Motor neuron (in vitro differentiated cells): ENCODE measurements at places on chromosomes 1 and 21.

DNA sequence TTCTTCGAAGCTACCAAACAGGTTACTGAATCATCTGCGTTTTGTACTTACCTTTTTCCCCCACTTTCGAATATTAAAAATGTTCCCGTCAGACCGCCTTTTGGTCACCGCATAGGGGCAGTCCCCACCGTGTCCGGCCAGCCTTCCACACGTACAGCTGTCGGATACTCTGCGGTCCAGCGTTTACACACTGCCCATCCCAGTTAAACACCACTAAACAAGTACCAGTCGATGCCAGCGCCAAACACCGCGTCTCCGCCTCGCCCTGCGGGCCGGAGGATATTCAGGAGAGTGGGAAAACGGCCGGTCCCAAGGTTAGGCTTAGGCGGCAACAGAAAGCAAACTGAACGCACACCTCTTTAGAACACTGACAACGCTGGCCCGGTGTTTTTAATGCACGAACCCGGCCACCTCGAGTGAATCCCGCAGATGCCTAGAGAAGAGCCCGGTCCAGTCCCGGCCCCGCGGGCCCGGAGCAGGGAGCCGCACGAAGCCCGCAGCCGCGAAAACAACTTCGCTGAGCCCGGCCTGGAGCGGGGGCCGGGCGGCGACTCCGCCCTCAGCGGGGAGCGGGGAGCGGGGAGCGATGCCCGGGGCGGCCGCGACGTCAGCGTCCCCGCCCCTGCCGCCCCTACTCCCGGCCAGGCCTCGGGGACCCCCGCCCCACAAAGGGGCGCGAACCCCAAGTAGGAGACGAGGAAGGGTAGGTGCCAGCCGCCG is 730 bp upstream of the PHF13 start:
- ATAC-seq, result peak; percentile 60

DNA sequence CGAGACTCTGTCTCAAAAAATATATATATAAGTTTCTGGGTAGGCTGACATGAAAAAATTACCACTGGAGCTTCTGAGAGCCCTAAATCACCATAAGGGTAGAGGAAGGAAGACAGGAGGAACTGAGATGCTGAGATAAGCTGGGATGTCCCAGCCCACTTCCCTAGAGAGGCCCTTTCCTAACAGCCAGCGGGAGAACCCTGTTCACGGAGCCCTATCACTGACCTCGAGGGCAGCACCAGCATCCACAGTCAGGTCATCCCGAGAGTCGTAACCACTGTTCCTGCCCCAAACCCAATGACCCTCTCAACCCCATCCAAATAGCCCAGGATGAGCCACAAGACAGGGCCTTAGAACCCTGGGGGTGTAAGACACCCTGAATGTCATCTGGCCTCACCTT is 77.5 kb downstream of the CD34 start:
- ATAC-seq, result no peak

DNA sequence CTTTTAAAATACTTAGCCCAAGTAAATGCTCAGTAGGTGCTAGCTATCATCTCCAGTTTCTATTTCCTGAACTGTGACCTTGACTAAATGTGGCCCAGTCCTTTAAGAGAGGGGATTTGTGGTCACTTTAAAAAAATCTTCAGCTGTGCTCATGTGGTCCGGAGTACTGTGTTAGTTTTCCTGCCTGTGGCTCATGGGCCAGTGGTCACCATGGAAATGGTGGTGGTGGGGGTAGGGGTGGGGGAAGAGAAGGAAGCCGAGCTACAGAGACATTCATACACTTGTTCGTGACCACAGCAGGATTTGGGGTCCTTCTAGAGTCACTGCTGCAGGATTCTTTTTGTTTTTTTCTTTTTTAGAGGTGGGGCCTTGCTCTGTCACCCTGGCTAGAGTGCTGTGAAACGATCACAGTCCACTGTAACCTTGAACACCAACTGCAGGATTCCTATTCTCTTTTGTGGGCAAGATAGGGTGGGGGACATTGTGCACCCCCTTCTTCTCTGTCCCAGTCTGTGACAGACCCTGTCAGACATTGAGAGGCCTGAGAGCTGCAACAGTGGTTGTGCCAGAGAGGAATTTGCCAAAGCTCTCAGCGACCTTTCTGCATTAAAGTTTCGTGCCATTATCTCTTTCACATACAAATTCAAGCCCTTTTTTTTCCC is 25.8 kb downstream of the KIF26B start:
- no peak for ATAC-seq

GRCh38 chr1:10623686-10624145 is 149.0 kb downstream of the PEX14 start:
- ATAC-seq, result no peak

GRCh38 chr1:220271706-220272046 is 577 bp downstream of the RAB3GAP2 start:
- ATAC-seq, result no peak

DNA sequence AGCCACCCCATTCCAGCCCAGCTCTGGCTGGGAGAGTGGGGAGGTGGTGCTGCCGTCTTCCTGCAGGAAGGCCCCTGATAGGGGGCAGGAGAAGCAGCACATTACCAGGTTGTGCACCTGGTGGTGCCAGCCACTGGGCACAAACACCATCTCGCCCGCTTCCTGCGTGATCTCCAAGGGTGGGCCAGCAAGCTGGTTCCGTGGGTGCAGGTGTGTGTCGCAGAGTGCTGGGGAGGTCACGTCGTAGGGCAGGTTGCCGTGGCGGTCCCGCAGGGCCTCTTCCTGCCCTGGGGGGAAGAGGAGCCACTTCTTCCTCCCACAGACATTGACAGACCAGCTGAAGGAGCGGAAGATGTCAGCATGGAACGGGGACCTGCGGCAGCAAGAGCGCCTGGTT is 1.8 kb downstream of the JMJD4 start:
- ATAC-seq, result no peak

- peak; percentile 88 for ATAC-seq
Measured at GRCh38 chr1:109931189-109931731, 20.6 kb downstream of the CSF1 start.

- ATAC-seq, result no peak
Measured at GRCh38 chr1:151892190-151892589, 17.1 kb downstream of the THEM4 start.

- ATAC-seq, result no peak
Measured at GRCh38 chr1:248752161-248753028, 3.2 kb downstream of the LYPD8 start.

DNA sequence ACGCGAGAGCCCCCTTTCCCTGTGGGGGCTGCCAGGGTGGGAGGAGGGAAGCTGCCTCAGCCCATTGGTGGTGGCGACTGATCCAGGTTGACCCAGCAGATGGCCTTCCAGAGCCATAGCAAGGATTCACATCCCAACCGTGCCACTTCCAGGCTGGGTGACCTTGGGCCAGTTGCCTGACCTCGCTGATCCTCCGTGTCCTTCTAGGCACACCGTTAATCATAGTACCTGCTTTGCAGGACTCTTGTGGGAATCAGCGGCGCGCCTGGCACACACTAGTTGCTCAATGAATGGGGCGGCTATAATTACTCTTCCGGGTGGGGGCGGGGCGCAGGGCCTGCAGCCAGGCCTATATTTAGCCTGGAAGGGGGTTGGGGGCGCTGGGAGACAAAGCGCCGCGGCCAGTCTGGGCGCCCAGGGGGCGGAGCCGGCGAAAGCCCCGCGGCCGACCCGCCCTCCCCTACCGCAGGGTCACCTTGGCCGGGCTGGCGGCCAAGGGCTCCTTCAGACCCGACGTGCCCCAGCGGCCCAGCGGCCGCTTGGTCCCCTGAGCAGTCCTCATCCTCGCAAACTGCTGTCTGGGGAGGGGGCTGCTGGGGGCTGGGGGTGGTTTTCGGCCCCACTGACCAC is 5.1 kb downstream of the HSPB7 start:
- peak; percentile 70 for ATAC-seq

GRCh38 chr1:239421811-239422210 is 35.4 kb downstream of the CHRM3 start:
- peak; percentile 87 for ATAC-seq

- ATAC-seq, result no peak
Measured at GRCh38 chr1:198212126-198212525, 55.3 kb downstream of the NEK7 start.

GRCh38 chr1:167122568-167122967 is 28.7 kb downstream of the STYXL2 start:
- ATAC-seq, result no peak

GRCh38 chr1:147720557-147720956 is 39.8 kb downstream of the GJA5 start:
- ATAC-seq, result no peak

DNA sequence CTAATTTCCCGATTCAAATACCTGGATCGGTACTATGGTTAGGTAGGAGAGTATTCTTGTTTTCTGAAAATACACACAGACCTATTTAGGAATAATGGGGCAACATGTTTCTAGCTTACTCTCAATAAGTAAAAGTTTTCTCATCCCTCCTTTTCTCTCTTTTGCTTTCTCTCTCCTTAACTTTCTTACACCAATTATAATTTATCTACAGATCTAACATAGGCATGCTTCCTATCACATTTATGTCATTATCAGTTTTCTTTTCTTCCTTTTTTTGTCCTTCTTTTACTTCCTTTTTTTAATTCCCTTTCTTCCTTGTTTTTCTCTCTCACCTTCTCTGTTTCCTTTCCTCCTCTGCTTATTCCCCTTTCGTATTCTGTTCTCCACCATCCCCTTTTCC is 20.3 kb downstream of the SNX7 start:
- no peak for ATAC-seq

DNA sequence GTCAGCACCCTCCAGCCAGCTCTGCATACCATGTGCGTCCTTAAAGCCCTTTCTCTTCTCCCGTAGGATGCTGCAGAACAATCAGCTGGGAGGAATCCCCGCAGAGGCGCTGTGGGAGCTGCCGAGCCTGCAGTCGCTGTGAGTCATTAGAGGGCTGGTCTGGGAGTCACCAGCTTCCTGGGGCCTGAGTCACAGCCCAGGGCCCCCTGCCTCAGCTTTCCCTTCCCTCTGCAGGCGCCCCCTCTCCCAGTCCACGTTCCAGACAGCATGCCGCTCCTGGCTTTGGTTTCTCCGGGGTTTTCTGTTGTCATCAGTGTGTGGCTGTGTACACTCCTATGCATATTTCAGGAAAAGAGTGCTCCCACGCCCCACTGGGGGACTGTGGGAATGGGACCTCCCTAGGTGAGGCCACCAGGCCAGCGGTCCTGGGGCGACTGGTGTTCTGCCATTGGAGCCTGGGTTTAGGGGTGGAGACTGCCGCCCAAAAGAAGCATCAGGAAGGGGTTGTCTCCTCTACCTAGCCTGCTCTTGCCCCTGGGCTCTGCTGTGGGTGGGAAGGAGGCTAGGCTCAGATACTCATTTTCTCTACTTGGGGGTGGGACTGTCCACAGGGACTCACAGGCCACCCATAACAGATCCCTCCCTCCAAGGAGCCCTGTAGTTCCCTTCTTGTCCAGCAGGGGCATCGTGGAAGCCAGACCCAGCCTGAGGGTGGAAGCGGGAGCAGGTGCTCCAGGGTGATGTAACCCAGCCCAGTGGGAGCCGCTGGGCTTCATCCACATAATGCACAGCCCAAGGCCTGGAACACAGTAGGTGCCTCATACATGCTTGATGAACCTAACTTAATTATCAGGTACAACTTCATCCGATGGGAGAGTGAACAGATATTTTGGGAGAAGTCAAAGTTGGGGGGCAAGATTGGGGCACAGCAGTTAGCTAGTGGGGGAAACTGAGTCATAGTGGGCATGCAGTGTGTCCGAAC is 42.5 kb downstream of the LGR6 start:
- ATAC-seq, result peak; percentile 92

DNA sequence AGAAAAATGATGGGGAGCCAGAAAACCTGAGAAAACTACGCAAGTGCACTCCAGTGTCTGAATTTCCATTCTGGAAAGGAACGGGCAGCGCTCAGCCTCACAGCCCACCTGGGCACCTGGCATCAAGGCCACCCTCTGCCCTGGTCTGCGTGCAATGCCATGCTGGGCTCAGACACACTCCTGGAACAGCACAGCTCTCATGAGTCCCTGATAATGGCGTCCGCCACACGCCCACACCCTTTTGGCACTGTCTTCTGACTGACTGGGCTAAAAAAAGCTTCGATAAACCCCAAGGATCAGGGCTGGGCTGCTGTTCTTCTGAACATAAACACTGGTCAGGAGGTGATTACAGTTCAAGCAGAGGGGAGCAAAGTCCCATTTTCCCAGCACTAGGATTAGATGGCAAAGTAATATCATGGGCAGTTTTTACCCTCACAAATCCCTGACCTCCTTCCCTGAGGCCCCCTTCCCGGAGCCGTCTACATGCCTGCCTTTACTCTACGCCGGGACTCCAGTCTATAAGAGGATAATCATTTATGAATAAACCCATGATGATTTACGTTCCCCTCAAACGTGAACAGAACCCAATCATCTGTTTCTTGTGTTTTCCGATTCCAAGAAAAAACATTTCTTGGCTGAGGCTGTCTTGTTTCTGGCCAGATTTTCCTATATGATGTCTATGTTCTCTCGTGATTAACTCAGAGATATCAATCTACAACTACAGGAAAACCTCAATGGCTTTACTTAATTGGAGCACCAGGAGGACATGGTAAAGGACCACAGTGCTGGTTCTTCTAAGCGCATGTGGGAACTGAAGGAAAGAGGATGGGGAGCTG is 22.6 kb downstream of the RCAN1 start:
- no peak for ATAC-seq

DNA sequence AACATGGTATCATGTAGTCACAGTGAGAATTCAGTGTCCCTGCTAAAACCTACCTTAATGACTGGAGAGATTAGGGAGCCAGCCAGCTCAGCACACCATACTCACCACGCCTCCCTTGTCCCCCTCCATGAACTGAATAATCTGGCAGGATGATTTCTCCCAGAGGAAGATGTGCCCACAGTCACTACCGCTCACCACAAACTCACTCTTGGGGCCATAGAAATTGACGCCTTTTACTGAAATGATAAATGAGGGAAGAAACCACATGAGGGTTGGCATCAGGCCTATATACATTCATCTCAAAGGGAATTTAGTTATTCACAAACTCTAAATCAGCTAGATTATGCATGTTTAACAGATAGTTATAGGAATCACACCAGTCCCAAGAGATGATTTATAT is 17.4 kb downstream of the PEA15 start:
- ATAC-seq, result no peak

- ATAC-seq, result no peak
Measured at GRCh38 chr1:84073266-84073665, 70.8 kb upstream of the PRKACB start.

DNA sequence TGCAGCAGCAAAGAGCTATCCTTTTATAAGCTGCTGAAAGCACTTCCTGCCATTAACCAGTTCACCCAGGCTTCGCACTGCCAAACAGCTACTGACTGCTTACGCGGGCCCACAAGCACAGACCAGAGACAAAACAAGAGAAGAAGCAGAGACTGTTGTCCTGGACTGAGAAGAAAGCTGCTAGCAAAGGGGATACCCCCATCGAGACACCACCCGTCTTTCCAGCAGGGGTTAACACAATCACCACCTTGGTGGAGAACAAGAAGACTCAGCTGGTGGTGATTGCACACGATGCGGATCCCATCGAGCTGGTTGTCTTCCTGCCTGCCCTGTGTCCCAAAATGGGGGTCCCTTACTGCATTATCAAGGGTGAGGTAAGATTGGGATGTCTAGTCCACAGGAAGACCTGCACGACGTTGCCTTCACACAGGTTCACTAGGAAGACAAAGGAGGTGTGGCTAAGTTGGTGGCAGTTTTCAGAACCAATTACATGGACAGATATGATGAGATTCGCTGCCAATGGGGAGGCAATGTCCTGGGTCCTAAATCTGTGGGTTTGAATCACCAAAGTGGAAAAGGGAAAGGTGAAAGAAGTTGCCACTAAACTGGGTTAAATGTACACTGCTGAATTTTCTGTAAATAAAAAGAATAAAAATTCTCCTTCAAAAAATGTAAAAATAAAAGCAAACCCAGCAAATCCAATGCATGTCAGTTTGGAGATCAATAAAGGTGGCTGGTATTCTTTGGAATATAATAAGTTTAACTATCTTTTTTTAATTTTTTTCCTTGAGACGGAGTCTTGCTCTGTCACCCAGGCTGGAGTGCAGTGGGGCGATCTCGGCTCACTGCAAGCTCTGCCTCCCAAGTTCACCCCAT is 1.2 kb downstream of the FMO5 start:
- no peak for ATAC-seq
